NCI-H510A (cell line): ENCODE measurements at places on chromosomes 3 and 15.
A peak's percentile ranks its signal among the peaks of the same experiment; 100 is the strongest.

DNA sequence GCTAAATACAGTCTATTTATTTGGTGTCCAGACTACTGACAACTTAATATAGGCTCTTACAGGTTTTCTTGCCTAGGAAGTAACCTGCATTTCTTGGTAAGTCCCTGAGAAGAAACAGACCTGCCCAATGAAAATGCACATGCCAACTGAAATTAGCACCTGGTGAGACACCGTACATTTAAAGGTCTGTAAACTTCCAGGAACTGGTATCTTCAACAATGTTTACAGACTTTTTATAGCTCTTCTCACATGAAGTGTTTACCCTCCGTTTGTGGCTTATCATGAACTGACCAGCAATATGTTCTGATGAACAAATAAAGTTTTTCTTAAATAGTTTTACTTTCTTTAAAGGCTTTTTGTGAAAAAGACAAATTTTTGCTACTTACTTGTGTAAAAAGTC lies 93.3 kb downstream of the PCCB start:
- DNase-seq: peak; percentile 12

GRCh38 chr3:116354382-116354781 lies 90.9 kb downstream of the LSAMP start:
- no peak for DNase-seq

GRCh38 chr3:58164199-58164879 lies 46.4 kb downstream of the DNASE1L3 start:
- peak; percentile 42 for DNase-seq

- DNase-seq: no peak
Observed at GRCh38 chr3:188993181-188993580, 178.6 kb upstream of the TPRG1 start.

DNA sequence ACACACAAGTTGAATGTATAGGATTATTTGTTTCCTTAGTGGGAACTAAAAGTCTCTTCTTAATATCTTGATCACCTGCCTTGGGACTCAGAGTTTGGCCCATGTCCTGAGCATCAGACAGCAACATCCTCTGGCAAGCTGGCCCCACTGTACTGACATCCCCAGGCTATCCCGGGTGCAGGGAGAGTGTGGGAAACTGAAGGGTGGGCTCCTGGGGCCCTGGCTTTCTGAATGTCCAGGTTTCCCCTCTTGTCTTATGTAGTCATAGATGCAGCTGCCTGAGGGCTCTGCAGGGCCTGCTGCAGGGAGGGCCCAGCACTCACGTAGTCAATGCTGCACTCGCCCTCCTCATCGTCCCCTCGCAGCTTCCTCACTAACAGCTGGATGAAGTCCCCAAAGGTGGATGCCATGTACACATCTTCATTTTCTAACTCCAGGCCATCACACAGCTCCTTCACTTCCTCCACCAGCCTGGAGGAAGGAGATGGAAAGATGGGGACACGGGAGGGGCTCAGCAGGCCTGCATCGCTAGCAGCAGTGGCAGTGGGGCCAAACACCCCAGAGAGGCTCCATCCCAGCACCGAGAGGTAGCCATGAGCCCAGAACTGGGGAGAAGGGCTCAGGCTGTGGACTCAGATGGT lies 42.8 kb downstream of the ALDH1L1 start:
- DNase-seq: no peak

GRCh38 chr3:57956119-57956832 lies 51.9 kb upstream of the FLNB start:
- no peak for DNase-seq

- no peak for DNase-seq
Observed at GRCh38 chr3:188526057-188526456, 372.1 kb downstream of the LPP start.

GRCh38 chr15:25176991-25177954 lies 222.5 kb downstream of the SNRPN start:
- DNase-seq: no peak

- DNase-seq: no peak
Observed at GRCh38 chr3:100603469-100603868, 5.9 kb upstream of the ADGRG7 start.

DNA sequence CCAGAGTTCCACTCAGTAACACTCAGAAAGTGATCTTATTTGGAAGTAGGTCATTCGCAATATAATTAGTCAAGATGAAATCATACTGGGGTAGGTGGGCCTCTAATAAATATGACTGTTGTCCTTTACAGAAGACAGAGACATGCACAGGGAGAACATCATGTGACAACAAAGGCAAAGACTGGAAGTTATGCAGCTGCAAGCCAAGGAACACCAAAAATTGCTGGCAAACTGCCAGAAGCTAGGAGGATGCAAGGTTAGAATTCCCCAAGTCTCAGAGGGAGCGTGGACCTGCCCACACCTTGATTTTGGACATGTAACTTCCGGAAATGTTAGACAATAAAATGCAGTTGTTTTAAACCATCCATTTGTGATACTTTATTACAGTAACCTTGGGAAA lies 471.5 kb upstream of the AGTR1 start:
- DNase-seq: no peak

DNA sequence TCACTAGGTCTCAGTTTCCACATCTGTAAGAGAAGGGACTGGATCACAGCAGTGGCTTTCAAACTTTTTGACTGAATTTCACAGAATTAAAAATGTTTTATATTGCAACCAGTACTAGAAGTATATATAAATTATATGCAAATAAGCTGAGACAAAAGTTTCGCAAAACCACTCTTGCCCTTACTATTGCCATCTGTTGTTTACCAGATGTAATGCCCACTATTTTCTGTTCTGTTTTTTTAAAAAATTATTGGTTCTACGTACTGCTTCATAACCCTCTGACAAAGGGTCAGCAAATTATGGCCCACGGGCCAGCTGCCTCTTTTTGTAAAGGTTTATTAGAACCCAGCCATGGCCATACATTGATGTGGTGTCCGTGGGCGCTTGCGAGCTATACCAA lies 44.8 kb downstream of the PDIA5 start:
- no peak for DNase-seq

DNA sequence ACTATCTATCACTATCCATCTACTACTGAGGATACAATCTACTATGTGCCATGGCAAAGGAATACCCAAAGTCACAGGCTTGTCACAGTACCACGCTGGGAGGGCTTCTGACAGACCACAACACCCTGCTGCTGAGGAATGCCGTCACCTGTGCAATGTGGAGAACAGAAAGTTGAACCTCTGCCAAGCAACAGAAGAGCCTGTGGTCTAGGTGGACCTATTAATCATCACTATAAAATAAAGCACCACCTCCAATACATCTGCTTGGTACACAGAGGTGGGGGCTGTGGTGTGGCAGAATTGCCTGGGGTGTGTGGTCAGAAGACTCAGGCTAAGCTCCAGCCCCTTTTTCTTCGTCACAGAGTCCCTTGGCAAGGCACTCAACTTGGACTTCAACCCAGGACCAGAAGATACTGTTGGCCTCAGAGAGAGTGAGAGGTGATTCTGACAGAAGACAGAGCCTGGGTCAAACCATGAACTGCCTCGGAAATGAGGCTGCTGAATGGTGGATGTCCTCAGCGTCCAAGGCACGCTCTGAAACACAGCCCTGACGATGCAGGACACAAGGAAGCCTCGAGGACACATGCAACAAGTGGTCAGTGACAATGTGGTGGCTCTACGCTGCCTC lies 189.4 kb upstream of the CHRNA7 start:
- DNase-seq: no peak

- no peak for DNase-seq
Observed at GRCh38 chr3:5309171-5309570, 121.7 kb downstream of the EDEM1 start.
